ENCODE measurements at places on chromosomes 6 and 20. TPM values are rescaled to one million over a fixed set of nuclear protein-coding genes. Genes with fewer than 3 reads are reported as not detected.

Gene SPEF1
- total RNA-seq: 0.10 TPM

Gene GSTA2
- total RNA-seq: 45.2 TPM

Gene SNAP25
- total RNA-seq: not detected

Gene PSMB9
- total RNA-seq: 13.9 TPM

Gene CST4
- not detected for total RNA-seq

Gene BEND3
- total RNA-seq: 0.75 TPM

Gene MCHR2
- not detected for total RNA-seq

Gene UNC5CL
- 9.3 TPM for total RNA-seq

Gene SYCP2L
- total RNA-seq: 0.43 TPM

Gene RIMS1
- not detected for total RNA-seq

Gene PTCRA
- total RNA-seq: not detected

Gene TSPO2
- 0.30 TPM for total RNA-seq

Gene RAB32
- total RNA-seq: 13.6 TPM
